ENCODE measurements at places on chromosomes 13 and 19.

GRCh38 chr13:64643066-64643465, 2587.1 kb downstream of the PCDH9 start:
- no peak for ATAC-seq

DNA sequence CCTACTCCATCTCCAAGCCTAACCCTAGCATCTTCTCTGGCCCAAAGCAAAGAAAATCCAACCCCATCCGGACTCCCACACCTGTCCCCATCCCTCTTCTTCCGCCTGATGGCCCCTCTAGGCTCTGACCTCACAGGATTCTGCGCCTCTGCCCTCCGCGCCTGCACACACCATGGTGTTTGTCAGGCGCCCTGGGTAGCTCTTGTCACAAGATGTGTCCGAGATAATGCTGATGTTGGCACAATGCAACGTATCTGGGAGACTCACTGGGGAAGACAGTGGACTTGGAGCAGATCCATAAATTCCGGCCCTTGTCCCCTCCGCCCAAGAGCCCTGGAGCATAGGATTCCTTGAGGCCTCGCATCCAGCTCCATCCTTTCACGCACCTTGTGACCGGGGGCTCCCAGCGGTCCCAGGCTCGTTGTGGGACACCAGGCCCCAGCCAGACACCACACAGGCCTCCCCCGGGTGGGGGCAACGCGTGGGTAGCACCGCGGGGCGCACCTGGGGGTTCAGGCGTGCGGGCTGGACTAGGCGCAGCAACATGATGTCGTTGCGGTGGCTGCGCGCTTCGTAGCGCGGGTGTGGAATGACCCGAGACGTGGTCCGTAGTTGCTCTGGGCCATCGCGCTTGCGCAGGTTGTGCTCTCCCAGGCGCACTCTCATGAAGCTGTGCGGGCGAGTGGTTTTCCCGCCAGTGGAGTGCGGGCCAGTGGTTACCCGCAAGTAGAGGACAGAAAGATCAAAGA, 3.1 kb upstream of the KLK1 start:
- ATAC-seq: no peak

DNA sequence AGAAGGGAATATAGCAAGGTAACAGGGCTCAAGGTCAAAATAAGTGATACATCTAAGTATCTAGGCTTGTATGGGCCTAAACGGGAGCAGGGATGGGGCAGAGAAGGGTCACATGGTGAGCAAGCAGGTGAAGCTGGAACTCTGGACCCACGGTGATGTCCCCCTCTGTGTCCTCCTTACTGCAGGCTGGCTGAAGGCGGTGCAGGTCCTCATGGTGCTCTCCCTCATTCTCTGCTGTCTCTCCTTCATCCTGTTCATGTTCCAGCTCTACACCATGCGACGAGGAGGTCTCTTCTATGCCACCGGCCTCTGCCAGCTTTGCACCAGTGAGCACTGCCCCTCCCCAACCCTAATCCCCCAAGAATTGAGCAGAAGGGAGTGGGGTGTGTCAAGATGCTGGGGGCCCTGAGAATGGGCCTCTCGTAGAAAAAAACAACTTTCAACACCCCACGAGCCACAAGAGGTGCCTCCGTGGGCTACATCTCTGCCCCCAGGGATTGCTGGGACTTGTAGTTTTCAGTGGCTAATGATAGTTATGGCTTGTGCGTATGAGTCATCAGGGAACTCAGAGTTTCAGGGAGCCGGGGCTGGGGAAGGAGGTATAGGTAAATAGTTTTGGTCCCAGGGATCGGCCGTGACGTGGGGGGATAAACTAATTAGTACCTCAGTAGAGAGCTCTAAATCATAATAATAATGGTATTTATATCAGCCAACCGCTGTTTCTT, 4.0 kb downstream of the EMP3 start:
- ATAC-seq: no peak

- ATAC-seq: peak; percentile 16
Measured at GRCh38 chr19:45150751-45151281, 10.0 kb downstream of the NKPD1 start.

DNA sequence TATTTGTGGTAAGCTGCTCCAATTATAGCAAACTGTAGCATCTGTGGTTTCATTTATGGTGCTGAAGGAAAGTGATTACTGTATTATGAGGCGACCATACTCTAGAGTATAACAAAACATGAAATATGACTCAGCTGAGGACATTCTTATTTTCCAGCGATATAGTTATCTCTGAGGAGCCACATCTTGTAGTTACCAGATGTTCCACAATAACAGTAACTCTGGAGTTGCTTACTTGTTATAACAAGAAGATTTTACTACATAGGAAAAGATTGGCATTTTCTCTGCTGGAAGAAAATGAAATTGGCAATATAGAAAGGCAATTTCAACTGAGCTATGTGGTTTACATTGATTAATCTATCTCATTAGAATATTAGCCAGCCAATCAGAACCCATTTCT, 1634.2 kb downstream of the PCDH9 start:
- ATAC-seq: no peak

GRCh38 chr13:75458696-75459422, 23.1 kb downstream of the TBC1D4 start:
- ATAC-seq: no peak

DNA sequence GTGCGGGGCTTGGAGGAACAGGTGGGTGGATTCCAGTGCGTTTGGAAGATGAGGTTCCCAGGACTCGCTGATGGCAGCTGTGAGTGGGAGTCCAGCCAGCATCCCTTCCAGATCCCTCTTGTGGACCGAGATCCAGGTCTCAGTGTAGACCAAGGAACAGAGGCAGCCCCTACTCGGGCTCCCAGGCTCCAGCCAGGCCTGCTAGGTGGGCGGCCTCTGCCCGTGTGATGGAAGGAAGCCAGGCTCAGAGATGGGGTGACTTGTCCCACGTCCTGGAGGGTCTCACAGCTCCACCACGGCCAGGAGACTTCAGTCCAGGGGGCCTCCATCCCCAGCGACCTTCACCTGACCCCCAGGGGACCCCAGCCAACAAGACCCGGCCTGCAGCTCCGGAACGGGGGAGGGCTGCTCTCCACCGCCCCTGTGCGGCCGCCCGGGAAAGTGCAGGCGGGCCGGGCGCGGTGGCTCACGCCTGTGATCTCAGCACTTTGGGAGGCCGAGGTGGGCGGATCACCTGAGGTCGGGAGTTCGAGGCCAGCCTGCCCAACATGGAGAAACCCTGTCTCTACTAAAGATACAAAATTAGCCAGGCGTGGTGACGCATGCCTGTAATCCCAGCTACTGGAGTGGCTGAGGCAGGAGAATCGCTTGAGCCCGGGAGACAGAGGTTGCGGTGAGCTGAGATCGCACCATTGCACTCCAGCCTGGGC, 729 bp upstream of the MADCAM1 start:
- ATAC-seq: peak; percentile 44

DNA sequence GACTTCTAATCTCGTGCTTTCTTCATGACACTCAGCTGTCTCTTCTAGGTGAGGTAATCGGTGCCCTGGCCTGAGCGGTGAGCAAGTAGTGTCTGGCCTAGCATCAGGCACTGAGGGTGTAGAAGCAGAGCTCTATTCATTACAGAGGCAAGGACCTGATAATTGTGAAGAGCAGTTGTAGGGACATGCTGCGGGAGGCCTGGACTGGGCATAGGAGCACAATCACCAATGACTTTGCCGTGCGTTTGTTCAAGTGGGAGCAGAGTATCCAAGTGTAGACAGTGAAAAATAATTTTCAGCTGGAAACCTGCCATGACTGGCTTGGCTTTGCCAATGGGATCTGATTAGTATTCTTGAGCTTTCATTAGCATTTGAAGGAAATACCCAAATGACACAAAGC, 32.1 kb upstream of the DCLK1 start:
- ATAC-seq: no peak

GRCh38 chr13:60514891-60515290, 117.9 kb downstream of the TDRD3 start:
- no peak for ATAC-seq

DNA sequence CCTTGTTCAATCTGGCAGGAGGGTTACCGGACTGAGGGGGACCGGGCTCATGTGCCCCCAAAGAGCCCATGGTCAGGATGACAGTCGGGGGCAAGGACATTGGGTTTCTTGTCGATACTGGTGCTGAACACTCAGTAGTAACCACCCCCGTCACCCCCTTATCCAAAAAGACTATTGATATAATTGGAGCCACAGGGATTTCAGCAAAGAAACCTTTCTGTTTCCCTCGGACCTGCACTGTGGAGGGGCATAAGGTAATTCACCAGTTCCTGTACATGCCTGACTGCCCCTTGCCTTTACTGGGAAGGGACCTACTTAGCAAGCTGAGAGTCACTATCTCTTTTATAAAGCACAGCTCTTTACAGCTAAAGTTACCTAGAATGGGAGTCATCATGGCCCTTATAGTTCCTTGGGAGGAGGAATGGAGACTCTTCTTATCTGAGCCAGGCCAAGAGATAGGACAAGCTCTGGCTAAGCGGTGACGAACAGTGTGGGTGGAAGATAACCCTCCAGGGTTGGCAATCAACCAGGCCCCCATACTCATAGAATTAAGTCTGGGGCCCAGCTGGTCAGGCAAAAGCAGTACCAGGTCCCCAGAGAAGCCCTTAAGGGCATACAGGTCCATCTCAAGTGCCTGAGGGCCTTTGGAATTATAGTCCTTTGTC, 603.7 kb downstream of the UQCRFS1 start:
- no peak for ATAC-seq

GRCh38 chr13:44664308-44664707, 88.2 kb upstream of the TSC22D1 start:
- ATAC-seq: no peak

DNA sequence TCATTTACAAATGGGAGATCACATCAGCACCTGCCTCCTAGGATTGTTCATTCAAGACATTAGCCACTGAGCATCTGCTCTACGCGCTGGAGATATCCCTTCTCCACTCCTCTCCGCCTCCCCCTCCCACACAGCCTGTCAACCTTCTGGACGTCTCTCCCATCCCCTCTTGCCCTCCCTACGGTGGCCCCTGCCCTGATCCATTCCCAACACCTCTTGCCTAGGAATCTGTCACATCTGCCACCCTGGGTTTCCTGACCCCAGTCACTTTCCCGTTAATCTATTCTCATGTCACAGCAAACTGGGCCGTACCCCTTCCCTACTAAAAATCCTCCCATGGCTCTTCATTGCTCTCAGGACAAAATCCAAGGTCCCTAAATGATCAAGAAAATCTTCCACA, 10.3 kb downstream of the DYRK1B start:
- ATAC-seq: no peak

- no peak for ATAC-seq
Measured at GRCh38 chr19:43332058-43332922, 21.2 kb upstream of the CD177 start.

GRCh38 chr13:91922969-91923592, 524.7 kb downstream of the GPC5 start:
- ATAC-seq: no peak

- no peak for ATAC-seq
Measured at GRCh38 chr19:13302526-13303270, 152.5 kb downstream of the IER2 start.

DNA sequence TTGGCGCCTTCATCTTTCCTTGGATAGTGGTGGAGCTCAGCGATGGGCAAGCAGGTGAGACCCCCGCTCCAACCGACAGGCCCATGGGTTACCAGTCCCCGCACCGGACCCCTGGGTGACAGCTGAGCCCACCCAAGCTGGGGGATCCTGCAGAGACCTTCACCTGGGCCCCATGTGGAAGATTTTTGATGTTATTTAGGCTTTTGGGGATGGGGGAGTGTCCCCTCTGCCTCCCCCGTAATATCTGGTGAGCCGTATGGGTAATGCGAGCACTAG, 4.9 kb upstream of the LILRA5 start:
- ATAC-seq: no peak

DNA sequence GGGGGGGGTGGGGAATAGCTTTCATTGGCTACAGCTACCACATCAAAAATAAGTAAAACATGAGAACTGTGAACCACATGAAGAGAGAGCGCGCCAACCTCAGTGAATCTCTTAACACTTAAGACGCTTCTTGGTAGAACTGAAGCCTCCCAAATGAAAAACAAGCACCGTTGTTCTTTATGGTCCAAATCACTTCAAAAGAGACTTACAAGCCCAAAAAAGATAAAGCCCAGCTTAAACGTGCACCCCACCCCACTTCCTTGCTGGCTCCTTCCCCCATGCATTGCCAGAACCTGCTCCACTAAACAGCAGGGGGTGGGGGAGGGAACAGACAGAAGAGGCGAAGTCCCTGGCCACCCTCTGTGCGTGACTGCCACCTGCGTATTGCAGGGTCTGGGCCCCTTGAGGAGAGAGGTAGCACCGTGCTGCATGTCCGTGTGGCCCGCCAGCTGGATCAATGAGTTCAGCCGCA, 479.1 kb downstream of the FOXO1 start:
- peak; percentile 59 for ATAC-seq

GRCh38 chr19:39223703-39224279, 19.7 kb upstream of the SYCN start:
- ATAC-seq: no peak

DNA sequence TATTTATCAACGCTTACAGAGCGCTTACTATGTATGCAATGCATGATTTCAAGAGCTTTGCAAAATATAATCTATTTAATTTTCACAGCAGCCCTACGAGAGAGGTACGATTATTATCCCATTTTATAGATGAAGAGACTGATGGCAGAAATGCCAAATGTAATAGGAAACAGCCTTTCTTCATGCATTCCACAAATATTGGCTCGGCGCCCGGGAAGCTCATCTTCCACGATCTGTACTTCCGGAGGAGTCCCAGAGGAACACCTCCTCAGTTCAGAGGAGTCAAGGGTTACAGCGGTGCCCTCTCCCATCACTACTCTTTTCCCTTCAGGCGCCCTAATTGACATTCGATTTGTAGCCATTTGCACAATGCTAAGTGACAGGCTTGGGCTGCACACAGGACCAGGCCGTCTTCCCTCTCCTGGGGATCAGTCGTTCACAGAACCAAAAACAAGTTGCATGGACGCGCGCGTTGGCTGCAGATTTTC, 1.1 kb upstream of the ARHGAP35 start:
- no peak for ATAC-seq

DNA sequence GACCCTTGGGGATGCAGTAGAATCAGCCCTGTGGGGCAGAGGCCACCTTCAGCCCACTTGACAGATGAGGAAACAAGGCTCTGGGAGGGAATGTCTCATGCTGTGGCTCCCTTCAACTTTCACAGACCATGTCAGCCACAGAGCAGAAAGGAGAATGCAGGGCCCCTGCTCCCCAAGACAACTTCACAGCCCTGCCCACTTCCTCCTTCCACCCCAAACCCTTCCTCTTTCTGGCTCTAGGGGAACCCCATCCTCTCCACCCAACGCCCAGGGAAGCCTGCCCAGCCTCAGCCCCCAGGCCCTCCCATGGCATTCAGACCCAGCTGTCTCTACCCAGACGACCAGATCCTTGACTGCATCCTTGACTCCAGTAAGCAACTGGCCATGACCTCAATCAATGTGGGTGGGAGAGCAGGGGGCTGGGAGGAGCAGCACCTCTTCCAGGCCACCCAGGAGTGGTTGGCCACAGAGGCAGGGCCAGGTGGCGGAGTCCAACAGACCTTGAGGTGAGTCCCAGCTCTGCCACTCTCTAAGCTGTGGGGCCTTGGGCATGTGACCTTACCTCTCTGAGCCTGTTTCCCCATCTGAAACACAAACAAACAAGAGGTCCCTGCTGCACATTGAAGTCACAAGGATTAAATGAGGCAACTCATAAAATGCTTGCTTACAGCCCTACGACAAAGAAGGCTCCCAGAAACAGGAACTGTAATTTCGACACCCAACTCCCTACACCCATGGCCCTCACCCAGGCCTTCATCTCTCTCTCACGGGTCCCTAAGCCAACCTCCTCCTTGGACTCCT, 15.8 kb downstream of the DEDD2 start:
- peak; percentile 71 for ATAC-seq

- ATAC-seq: no peak
Measured at GRCh38 chr13:110887597-110888333, 27.1 kb downstream of the ANKRD10 start.

GRCh38 chr13:43785261-43785649, 1.5 kb downstream of the ENOX1 start:
- no peak for ATAC-seq
